Smooth muscle cell of bladder (primary cell): ENCODE measurements at places on chromosomes 12 and 14. TPM values are rescaled to one million over a fixed set of nuclear protein-coding genes. Genes with fewer than 3 reads are reported as not detected.

The AVPR1A gene
- under 0.01 and 0.18 TPM in 2 replicates for total RNA-seq

The RTL1 gene
- not detected in 2 replicates for total RNA-seq

The SMARCD1 gene
- 15.7 and 16.8 TPM in 2 replicates for total RNA-seq

The SVOP gene
- not detected in 2 replicates for total RNA-seq

The MIA2 gene
- total RNA-seq = 11.9 and 14.5 TPM in 2 replicates

The RFC5 gene
- total RNA-seq = 6.8 and 7.8 TPM in 2 replicates

The FAM90A1 gene
- under 0.01 and 0.09 TPM in 2 replicates for total RNA-seq

The LALBA gene
- not detected in 2 replicates for total RNA-seq

The TCL1B gene
- total RNA-seq = not detected in 2 replicates

The GPD1 gene
- total RNA-seq = not detected in 2 replicates

The KLRC2 gene
- total RNA-seq = not detected in 2 replicates

The BIN2 gene
- not detected in 2 replicates for total RNA-seq

The CLEC1B gene
- total RNA-seq = not detected in 2 replicates

The GNB3 gene
- 0.92 and 1.3 TPM in 2 replicates for total RNA-seq

The SYCP3 gene
- total RNA-seq = 0.14 and 0.46 TPM in 2 replicates

The MYO1H gene
- total RNA-seq = 0.14 TPM in 1 of 2 replicates, not detected in the other

The DHRS2 gene
- 0.14 and 0.28 TPM in 2 replicates for total RNA-seq

The ZNF10 gene
- total RNA-seq = 6.0 and 8.5 TPM in 2 replicates

The KICS2 gene
- 5.3 and 7.3 TPM in 2 replicates for total RNA-seq
